ENCODE measurements at places on chromosomes 16 and 17.
A peak's percentile ranks its signal among the peaks of the same experiment; 100 is the strongest.

GRCh38 chr16:84239141-84239769 is 557 bp downstream of the KCNG4 start:
- DNase-seq, result no peak

DNA sequence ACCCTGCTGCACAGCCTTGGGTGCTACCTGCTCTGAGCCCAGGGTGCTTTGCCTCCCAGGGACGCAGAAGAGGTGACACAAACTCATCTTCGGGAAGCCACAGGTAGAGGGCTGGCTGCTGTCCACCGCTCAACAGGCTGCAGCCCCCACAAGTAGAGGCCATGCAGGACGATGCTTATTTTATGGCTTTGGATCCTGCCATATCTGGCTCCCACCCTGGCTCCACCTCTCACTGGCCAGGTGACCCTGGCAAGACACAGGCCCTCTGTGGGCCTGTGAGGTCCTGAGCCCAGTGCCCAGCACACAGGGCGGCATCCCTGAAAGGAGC is 11.3 kb upstream of the BCAR1 start:
- DNase-seq, result no peak

- DNase-seq, result no peak
Observed at GRCh38 chr16:85525420-85526184, 87.5 kb upstream of the GSE1 start.

DNA sequence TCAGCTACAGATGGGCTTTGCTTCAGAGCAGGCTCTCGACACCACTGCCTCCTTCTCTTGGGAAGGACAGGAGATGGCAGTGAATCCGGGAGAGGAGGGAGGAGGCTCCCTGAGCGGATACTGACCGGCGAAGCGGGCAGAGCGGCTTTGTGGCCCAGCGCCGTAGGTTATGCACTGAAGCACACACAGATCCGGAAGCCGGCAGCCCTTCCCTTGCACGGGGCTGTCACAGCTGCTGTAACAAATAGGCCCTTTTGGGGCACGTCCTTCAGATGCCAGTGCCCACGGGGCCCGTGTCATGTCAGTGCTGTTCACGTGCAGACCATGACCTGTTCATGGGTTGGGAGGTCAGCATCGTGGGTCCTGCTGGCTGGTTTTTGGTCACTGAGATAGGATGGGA is 144.7 kb upstream of the CHMP6 start:
- no peak for DNase-seq

- no peak for DNase-seq
Observed at GRCh38 chr17:55284001-55284884, 19.5 kb downstream of the HLF start.

DNA sequence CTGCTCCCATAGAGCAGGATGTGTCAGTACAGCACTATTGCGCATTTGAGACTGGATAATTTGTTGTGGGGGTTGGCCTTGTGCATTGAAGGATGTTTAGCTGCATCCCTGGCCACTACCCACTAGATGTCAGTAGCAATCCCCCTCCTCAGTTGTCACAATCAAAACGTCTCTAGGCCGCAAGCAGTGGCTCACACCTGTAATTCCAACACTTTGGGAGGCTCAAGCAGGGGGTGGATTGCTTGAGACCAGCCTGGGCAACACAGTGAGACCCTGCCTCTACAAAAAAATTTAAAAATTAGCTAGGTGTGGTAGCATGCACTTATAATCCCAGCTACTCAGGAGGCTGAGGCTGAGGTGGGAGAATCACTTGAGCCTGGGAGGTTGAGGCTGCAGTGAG is 48.4 kb downstream of the CENPV start:
- DNase-seq, result no peak

DNA sequence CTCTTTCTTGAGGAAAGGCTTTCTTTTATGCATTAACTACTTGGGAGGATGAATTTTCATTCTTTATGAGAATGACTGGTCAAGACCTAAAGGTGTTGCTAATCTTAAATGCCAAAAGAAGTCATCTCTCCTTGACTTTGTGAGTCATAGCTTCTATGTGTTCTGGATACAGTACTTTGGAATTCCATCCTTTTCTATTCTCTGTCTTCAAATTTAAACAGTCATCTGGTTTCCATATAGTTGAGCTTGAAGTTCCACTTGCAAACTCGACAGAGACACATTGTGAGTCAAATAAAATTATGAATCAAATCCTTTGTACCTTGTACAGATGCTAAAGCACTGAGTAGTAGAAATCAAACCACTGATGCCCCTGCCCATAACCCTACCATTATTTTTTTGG is 271.9 kb upstream of the PMFBP1 start:
- no peak for DNase-seq

DNA sequence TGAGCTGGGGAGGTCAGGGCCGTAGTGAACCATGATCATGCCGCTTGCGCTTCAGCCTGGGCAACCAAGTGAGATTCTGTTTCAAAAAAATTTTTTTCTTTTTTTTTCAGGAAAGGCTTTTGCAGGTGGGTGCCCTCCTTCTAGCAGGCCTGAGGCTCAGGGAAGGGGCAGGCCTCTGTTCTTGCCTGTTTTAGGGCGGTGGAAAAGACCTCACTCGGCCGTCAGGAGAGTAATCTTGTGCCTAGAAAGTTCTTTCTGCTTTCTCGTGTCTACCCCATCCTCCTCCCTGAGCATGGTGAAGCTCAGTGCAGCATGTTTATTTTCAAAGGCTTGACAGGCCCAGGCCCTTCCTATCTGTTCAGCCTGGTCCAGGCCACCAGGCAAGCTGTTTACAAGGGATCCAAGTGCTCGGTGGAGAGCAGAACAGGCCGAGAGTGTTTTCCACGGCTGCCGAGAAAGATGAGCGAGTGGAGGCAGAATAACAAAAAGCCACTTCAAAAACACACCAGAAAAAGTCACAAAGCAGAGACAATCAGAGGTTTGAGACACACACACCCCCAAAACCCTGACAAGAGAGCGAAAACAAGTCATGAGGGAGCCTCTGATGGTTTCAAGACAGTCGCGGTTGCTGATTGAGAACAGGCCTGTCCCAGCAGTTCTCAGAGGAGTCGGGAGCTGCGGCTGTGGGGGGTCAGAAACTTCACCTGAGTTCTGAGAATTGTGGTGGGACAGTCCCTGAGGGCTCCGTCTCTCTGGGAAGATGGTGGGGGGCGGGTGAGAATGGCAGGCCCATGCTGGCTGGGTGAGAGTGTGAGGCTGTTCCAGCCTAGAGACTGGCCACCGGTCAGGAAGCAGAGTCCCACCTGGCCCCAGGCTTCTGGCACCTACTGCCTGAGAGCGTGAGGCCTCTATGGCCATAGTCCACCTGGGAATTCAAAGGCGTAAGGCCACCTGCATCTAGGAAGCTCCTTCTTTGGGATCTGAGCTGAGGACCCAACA is 37.5 kb upstream of the CCR7 start:
- peak; percentile 57 for DNase-seq

DNA sequence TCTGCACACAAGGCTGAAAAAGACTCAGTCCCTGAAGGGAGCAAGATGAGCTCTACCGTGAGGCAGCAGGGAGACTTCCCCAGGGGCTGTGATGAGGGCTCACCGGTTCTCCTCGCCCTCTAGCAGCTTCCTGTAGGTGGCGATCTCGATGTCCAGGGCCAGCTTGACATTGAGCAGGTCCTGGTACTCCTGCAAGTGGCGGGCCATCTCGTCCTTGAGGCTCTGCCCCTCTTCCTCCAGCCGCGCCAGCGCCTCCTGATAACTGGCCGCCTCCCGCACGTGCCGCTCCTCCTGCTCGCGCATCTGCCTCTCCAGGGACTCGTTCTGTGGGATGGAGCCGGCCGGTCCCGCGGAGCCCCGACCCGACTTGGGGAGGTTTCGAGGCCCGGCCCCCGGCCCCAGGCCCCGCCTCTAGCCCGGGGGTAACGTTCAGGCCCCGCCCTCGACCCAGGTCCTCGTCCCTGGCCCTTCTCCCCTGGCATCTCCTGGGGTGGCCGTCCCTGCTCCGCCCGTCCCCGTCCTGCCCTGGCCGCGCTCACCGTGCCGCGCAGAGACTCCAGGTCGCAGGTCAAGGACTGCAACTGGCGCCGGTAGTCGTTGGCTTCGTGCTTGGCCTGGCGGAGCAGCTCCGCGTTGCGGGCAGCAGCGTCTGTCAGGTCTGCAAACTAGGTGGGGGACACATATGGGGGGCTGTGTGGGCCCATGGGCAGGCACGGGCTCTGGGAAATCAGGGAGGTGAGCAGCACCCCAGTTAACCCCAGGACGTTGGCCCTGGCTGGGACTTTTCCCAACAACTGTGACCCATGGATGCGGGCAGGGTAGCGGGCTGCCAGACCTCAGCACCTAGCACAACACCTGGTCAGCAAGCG is 3.9 kb downstream of the GFAP start:
- peak; percentile 39 for DNase-seq

DNA sequence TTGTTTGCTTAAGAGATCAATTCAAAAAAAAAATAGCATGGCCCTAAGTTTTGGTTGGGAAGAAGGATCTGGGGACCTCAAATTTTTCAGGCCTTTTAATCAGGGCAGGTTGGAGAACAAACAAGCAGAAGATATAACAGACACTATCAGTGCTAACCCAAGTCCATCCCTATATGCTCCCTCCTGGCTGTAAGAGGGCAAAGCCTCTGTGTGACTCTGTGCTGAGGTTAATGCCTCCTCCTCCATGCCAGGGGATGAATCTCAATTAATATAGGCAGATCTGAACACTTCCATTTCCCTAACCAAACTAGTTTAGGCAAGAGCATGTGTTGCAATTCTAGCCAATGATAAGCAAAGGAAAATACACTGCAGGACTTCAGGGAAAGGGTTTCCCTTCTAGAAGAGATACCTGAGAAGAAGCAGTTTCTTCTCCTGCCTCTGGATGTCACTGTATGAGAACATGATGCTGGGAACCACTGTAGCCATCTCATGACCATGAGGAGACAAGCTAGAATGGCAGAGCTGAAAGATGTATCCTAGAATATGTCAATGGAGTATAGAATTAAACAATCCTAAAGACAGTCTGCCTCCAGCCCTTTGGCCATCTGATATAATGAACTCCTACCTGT is 76.0 kb downstream of the CHD9NB start:
- no peak for DNase-seq

DNA sequence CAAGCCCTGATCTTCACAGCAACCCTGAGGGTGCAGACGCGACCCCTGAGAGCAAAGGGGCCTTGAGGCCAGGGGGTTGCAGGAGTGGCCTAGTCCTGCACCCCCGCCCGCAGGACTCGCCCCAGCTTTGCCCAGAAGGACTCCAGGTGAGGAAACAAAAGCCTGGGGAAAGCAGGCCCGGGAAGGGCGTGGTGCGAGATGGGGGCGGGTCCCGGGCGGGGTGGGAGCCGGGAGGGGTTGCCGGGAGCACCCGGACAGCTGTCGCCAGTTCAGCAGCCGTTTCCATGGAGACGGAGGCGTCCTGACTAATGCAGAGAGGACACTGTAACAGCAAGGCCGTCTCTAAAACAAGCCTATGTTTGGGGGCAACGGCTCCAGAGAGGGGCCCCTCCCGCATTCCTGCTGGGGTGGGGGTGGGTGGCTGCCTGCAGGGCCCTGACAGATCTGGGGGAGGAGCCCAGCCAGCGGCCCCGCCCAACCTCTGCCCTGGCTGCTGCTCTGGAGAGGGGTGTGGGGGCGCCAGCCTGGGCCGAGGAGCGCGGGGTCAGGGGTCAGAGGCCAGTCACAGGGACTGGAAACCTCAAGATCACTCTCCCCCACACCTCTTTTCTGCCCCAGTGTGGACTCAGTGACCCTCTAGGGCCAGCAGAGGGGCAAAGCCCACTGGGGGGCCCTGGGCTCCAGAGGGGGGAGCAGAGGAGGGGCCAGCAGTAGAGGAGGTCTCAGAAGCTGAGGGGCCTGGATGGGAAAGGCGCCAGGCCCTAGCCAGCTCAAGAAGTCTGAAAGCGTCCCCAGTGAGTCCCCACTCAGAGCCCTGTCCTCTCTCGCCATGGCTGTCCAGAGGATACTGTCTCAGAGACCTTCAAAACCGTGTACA is 3.1 kb upstream of the TPPP3 start:
- no peak for DNase-seq
